ENCODE measurements at places on chromosomes 1 and 21.

- DNase-seq: no peak
Measured at GRCh38 chr1:205936846-205937586, 6.2 kb downstream of the SLC26A9 start.

GRCh38 chr1:109277434-109278204 is 5.3 kb downstream of the PSRC1 start:
- peak; percentile 88 for DNase-seq

DNA sequence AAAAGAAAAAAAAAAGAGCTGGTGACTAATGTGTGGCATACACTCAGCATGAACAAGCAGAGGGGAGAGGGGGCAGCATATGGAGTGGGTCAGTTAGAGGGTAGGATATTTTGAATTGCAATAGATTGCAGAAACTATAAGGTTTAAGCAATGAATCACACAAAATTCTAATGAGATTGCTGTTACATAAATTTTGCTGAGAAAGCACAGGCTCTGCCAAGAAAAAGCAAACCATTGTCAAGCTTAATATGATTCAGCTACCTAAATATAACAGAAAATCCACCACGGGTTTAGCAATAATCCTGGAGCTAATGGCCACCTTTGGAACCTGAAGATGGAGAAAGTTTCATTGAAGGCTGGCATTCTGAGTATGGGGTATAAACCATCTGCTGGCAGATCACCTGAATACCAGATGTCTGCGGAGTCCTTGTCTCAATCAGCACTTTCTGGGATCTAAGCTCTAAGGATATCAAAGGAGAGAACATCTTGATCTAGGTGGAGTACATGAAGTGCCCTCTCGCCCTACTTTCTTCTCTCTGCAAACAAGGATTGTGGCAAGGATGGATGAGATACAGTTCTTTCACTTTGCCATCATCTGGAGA is 30.3 kb upstream of the ANGPTL7 start:
- DNase-seq: no peak

DNA sequence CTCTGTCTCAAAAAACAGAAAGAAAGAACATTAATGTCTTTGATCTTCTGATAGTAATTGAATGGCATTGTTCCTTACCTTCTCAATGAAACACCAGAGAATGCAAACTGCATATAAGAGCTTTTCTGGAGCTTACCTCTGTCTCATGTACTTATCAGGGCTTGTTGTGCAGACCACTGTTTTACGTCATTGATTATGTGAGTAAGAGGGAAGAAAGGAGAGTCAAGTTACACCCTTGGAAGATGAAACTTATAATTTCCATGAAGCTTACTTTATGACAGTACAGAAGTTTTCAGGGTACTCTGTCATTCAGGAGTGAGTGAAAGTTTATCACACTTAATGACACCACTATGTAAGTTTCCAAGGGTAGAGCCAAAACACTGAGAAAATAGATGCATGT is 49.0 kb upstream of the MAB21L3 start:
- DNase-seq: no peak

GRCh38 chr1:50978144-50978851 is 8.3 kb downstream of the CDKN2C start:
- peak; percentile 74 for DNase-seq

- DNase-seq: peak; percentile 2
Measured at GRCh38 chr1:183435497-183435896, 17.3 kb upstream of the NMNAT2 start.

DNA sequence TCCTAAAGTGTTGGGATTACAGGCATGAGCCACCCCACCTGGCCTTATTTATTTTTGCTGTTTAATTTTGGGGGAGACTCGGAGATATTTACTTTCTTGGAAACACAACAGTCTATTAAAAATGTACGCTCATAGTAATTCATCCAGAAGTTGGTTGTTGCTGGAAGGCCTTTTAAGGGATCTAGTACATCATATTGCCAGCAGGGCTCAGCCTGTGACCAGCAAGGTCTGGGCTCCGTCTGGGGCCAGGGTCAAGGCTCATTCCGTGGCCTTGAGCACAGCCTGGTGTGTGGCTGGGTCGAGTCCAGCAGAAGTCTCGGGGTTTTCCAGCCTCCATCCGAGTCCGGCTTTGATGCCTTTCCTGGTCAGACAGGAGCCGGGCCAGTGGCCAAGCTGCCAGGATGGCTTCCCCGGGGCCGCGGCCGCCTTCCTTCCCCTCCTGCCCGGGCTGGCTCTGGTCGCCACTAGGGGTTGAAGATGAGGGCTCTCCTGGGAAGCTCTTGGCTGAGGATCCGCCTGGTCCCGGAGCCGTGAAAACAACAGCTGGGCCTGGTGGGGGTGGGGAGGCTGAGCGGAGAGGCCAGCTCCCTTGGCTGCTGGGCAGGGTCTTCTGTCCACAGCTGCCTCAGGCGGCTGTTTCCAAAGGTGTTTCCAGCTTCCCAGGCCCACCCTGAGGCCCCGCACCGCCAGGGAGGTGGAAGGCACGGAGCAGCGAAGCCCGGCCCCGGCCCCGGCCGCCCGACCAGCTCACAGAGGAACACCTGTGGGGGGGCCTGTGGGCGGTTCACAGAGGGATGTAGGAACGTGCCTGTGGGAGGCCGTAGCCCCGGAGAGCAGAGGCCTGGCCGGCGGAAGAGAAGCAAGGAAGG is 5.1 kb upstream of the VWA1 start:
- DNase-seq: no peak

DNA sequence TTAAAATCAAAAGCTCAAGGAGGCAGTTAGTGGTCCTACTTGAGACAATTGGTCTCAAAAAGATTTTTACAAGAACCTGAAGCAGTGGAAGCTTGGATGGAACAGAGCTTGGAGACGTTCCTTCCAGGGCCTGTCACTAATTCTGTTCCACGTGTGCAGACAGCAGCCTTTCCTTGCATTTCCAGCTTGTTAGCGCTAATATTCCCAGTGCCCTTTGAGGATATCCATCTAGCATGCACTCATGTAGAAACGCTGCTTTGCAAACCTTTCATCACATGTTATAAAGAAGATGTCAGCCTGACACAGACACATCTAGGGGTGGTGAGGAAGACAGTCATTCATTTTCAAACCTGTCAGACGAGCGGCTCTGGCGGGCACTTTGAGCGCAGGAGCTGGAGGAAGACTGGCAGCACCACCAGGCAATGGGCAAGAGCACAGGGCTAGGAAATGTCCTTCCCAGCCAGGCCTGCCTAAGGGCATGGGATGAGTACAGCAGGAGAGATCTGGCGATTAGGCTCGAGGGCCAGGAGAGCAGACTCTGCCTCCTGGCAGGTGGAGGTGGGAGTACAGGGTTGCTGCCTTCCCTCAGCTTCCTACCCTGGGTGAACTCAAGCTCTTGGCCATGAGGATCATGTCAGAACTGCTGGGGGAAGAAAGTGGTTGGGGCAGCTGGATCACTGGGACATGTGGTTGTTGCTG is 55.5 kb downstream of the CASQ2 start:
- no peak for DNase-seq

- DNase-seq: peak; percentile 69
Measured at GRCh38 chr1:41380979-41381691, 19.9 kb downstream of the FOXO6 start.
